ENCODE measurements at places on chromosomes 11 and 22. TPM values are rescaled to one million over a fixed set of nuclear protein-coding genes. Genes with fewer than 3 reads are reported as not detected.

GRCh38 chr11:19812096-19812495 is 99.5 kb downstream of the NAV2 start:
- DNase-seq = no peak

- DNase-seq = no peak
Observed at GRCh38 chr11:117814766-117815261, 9.7 kb downstream of the FXYD2 start.

DNA sequence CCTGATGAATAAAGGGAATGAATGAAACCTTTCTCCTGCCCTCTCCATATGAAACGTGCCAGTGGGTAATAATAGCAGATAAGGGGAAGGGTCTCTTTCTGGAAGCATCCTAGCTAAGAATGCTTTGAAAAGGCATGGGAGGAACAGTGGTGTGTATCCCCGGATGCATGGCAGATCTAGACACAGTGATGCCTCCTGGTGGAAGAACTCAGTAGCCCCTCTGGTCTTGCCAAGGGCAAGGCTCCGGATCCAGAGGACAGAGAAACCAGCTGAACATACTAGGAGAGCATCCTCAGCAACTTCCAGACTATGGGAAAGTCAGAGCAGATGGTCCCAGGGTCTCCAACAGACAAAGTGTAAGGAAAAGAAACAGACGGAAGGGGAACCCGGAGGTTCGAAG is 6.4 kb downstream of the BAIAP2L2 start:
- no peak for DNase-seq

DNA sequence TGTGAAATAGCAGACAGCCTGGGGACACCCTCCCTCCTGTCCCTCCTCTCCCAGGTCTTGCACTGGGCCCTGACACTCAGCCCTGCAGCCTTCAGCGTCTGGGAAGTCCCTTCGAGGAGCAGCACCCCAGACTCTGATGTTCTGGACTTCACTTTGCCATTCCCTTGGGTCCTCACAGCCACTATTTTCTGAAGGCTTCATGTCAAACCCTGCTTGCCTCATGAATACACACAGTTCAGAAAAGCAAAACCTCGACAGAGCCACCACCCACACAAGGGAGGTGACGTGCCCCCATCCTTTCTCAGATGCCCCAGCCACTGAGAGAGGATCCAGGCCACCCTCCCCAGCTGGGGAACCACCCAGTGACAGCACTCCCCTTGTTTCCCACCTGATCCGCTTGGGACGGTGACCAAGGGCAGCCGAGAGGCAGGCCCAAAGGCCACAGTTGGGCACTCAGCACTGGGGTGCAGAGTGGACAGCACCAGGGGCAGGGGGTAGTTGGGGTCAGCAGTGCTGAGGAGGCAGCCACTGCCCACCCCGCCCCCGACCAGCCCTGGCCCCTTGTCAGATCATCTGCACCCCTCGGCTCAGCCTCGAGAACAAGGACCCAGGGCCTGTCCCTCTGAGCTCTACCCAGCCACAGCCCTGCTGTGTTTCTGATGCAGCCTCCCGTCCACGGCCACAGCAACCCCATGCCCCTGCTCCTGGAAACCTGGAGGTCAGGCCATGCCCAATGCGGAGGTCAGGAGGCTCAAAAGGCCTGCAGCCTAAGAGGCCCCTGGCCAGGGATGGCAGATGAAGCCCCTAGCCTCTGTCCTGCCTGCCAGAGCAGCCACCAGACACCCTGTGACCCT is 3.1 kb upstream of the TNNT3 start:
- no peak for DNase-seq

ANO5 gene
- 3.4 TPM for total RNA-seq

DNA sequence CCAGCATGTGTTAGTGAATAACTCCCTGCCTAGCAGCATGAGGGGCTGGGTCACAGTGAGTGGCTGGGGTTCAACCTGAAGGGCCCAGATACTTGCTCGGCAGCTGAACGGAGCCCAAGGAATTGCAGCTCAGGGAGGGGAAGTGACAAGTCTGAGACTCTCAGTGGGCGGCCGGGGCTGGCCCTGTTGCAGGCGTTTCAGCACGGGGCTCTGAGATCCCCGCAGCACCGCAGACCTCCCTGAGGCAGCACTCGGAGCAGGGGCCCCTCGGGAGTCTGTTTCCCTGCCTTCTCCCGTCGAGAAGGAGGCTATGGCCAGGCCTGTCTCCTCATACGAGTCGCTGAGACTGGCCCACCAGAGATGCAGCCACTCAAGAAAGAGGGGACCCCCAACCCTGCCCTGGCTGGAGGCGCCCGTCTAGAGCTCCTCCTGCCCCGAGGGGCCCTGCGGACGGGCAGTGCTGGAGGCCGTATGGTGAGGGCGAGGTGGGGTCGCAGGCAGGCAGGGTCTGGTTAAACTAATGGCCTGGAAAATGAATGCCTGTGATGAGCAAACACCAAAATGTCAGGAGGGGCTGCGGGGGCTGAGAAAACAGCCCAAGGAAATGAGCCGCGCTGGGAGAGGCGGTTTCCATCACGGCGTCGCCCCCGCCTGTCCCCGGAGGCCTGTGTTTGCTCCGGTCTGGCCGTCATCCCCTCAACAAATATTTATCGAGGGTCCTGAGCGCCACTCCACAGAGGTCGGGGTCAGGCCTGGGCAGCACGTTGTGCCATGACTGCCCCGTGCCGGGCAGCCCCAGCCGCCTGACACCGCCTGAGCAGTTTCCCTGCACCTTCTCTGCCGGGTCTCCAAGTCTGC is 9.3 kb downstream of the TSSC4 start:
- no peak for DNase-seq

MS4A2 gene
- total RNA-seq = 0.31 TPM

DNA sequence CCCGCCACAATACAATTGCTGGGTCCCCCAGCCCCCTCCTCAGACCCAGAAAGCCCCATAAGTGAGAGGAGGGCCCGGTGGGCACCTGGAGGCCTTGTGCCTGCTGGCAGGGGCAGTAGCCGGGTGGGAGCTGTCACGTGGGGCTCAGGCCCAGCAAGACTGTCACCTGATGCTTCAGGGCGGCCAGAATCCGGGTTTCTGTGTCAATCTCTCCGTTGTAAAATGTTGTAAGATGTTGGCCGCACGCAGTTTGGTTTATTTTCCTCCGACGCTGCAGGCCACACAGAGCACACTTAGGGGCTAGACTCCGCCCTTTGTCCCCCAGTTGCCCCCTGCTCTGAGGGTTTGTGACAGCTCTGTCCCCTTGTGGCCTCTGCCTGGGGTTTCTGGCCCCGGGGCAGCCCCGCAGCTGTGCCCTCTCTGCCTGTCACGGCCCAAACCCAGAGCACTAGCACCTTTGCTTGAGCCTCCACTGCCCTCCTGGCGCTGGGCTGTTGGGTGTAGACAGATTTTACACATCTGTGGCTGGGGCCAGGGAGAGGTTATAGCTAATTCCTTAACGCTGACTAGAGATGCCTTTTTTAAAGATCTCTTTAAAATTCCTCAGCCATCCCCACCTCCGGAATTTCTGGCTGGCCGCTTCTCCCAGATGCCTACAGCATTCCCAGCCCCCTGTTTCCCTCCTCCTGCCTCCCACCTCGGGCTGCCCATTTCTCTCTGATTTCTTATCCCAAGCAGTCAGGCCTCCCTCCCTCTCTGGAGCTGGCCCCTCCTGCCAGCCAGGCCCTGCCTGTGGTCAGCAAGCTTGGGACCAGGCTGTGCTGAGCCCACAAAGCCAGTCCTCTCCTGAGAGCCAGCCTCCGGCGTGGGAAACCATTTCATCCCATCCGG is 3.2 kb upstream of the PRR5 start:
- no peak for DNase-seq

All from omental fat pad (tissue), 4 donors.